ENCODE measurements at places on chromosomes 7 and 10. TPM values are rescaled to one million over a fixed set of nuclear protein-coding genes. Genes with fewer than 3 reads are reported as not detected.
A peak's percentile ranks its signal among the peaks of the same experiment; 100 is the strongest.

- DNase-seq: no peak
These were observed 30.3 kb downstream of the RHOBTB1 start for GRCh38 chr10:60913657-60914056.

GRCh38 chr7:73342645-73343044 is 14.7 kb downstream of the FKBP6 start:
- no peak for DNase-seq

GPR15LG gene
- not detected for total RNA-seq

DNA sequence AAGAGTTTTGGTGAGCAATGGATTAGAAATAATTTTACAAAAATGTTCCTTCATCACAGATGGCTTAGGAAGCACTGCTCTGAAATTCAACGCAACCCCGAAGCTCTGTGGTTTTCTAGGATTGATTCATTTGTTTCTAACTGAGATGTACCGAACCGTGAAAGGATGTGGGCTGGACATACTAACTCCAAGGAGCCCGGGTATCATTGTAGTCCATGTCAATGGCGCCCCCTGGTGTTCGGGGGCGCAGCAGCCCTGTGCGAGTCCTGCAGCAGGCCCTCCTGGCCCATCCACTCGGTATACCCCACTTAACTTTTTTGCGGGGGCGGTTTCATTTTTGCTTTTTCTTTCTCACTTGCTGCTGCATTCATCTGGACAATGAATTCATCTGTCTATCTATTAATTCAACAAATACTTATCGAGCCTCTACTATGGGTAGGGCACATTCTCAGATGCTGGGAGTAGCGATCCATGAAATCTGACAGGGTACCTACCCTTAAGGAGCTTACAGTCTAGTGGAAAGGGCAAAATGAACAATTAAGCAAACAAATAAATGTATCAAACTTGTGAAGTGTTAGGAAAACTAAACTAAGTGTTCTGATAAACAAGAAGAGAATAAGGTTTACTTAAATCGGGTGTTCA is 25.2 kb upstream of the ITPRID1 start:
- peak; percentile 3 for DNase-seq

AKR1C2 gene
- total RNA-seq: not detected

GRCh38 chr10:88830643-88831268 is 20.9 kb downstream of the ANKRD22 start:
- DNase-seq: peak; percentile 31

DNA sequence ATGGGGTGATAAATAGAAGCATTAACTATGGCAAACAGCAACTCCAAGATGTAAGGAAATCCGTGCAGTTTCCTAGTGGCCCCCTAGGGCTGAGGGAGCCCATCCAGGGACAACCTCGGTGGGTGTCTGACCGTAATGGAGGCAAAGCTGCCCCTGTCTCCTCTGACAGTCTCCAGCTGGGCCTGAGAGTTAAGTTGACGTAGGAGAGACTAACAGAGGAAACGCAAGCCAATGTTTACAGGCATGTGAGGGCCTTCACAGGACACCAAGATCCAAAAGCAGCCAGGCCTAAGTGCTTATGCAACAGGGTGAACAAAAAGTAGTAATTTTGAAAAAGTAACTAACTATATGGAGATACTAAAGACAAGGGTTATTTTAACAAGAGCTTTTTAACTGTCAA is 330.0 kb upstream of the C7orf33 start:
- no peak for DNase-seq

DNA sequence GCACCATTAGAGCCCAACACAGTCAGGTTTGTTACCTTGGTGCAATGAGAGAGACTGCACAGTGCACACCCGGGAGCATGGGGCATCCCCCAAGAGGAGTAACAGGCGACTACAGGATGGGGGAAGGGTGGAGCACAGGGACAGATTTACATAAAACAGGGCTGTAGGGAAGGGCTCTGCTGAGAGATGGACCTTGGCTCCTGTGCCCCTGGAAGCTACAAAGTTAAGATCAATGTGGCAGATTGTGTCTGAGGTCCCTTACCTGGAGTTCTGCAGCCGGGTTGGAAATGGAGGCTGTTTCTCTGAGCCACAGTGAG is 13.7 kb upstream of the SLC18A3 start:
- DNase-seq: no peak

DNA sequence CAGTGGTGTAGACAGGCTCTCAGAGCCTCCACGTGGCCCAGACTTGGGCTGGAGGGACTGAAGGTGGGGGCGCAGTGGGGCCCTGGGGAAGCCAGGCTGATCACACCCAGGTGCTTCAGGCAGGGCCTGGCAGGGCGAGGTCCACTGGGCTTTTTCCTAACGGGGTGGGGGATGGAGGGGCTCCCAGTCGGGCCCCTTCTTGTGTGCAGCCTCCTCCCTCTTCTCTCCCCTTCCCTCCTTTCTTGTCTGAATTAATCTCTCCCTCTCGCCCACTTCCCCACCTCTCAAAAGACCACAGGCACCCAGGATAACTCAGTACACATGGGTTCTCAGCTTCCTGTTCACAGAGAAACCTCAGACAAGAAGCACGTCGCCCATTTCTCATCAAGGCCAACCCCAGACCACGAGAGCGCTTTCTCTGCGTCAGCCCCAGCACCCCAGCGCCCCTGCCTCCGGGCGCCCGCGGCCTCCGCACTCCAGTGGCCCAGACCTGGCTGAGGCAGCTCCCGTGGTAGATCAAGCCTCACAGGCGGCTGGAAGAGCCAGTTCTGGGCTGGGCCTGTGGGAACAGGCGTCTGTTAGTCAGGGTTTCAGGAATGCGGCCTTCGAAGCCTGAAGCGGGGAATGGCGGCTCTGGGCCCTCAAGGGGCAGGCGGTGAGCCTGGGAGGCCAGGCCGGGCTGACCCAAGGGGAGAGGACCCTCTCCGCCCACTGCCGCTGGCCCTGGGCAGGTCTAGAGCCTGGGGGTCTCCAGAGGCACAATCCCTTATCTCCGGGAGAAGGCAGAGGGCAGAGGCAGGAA is 50.6 kb downstream of the PWWP2B start:
- peak; percentile 78 for DNase-seq

DNA sequence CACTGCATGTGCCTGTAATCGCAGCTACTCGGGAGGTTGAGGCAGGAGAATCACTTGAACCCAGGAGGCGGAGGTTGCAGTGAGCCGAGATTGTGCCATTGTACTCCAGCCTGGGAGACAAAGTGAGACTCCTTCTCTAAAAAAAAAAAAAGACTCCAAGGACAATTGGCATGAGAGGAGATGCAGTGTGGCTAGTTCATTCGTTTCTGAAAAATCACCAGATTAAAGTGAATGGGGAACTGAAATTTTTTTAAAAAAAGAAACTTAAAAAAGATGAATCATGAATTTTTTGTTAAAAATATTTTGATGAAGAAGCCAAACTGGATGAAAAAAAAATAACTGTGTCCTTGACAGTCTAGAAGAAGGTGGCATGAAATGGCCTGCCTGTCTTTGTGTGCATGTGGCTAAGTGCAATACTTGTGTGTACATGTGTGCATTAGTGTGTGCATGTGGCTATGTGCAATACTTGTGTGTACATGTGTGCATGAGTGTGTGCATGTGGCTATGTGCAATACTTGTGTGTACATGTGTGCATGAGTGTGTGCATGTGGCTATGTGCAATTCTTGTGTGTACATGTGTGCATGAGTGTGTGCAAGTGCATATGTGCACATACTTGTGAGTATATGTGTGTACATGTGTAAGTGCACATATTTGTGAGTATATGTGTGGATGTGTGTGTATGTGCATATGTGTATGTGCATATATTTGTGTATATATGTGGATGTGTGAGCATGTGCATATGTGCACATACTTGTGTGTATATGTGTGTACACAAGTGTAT is 391.7 kb upstream of the KLF6 start:
- no peak for DNase-seq

DNA sequence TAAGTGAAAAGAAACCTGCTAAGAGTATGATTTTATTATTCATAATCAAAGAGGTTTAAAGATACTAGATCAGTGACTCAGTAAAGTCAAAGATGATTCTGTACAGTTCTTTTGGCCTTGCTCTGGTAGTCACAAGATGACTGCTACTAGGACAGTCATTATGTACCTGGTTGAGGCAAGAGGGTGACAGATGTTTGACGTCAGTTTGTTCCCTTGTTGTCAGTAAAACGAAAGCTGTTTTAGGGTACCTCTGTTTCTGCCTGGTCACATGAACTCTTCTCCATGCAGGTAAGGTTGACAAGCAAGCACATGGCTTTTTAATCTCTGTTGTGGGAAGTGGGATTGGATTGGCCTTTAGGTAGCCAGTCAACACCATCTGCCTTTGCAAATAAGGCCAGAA is 308.0 kb downstream of the EXOC4 start:
- DNase-seq: no peak

DNA sequence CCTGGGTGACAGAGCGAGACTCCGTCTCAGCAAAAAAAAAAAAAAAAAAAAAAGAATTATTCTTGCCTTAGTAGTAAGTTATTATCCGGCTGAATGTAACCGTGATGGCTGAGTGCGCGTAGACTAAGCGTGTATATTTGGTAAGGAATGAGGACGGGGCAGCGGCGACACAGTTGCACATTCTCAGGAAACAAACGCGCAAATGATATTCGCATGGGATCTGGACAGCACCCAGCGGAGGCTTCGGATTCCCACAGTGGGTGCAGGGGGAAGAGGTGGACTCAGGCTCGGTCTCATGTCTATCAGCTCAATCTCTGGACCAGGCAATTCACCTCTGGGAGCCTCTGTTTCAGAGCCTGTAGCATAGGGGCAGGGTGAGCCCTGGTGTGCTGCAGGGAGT is 29.1 kb downstream of the PAPOLB start:
- no peak for DNase-seq

DNA sequence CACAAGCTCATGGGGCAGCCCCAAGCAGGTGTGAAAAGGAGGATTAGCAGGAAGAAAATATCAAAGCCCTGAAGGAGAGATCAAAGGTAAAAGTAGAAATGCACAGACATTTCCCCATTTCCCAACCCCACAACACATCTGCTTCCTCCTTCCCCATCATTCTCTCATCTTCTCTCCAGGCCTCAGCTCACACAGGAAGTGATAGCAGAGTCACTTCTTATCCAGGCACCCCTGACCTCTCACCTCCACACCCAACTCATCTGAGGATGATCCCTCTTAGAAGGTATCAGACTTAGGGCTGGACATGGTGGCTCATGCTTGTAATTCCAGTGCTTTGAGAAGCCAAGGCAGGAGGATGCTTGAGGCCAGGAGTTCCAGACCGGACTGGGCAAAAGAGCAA is 18.2 kb upstream of the GJC3 start:
- DNase-seq: no peak

Data from CD8-positive, alpha-beta T cell (primary cell).